NCI-H1105 (cell line): ENCODE measurements at places on chromosomes 6 and 20.

GRCh38 chr20:7858734-7859250 lies 81.5 kb downstream of the HAO1 start:
- no peak for DNase-seq

GRCh38 chr20:63908008-63908682 lies 13.2 kb downstream of the DNAJC5 start:
- DNase-seq = no peak

DNA sequence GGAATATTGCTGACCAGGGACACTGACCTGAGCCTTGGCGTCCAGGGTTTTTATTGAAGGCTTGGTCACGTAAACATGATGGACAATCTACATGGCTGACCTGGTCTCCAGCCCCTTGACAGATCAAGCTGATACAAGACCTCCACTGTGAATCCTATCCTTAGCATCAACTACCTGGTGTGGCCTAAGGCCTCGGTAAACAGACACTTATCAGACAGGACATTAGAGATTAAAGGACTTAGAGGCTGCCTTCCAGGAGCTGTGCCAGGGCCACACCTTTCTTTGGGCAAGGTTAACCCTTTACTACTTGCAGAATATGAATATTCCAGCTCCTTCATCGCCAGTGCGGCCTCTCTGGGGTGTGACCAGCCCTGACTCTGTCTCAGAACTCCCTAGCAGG lies 104.9 kb upstream of the FOXA2 start:
- no peak for DNase-seq

GRCh38 chr6:74979065-74979766 lies 226.6 kb downstream of the COL12A1 start:
- DNase-seq = no peak

- DNase-seq = no peak
Observed at GRCh38 chr20:24444526-24445190, 24.8 kb upstream of the SYNDIG1 start.

DNA sequence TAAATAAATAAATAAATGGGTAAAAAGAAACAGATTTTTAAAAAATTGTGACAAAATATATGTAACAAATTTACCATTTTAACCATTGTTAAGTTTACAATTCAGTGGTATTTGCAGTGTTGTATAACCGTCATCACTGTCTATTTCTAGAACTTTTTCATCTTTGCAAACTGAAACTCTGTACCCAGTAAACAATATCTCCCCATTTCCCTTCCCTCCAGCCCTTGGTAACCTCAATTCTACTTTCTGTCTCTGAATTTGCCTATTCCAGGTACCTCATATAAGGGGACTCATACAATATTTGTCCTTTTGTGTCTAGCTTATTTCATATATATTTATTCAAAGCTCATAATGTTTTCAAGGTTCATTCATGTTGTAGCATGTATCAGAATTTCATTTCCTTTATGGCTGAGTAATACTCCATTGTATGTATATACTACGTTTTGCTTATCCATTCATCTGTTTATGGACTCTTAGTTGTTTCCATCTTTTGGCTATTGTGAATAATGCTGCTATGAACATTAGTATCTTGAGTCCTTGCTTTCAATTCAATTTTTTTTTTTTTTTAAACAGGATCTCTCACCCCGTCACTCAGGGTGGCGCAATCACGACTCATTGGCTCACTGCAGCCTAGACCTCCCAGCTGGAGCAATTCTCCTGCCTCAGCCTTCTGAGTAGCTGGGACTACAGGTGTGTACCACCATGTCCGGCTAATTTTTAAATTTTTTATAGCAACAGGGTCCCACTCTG lies 8.9 kb downstream of the MANBAL start:
- DNase-seq = no peak

DNA sequence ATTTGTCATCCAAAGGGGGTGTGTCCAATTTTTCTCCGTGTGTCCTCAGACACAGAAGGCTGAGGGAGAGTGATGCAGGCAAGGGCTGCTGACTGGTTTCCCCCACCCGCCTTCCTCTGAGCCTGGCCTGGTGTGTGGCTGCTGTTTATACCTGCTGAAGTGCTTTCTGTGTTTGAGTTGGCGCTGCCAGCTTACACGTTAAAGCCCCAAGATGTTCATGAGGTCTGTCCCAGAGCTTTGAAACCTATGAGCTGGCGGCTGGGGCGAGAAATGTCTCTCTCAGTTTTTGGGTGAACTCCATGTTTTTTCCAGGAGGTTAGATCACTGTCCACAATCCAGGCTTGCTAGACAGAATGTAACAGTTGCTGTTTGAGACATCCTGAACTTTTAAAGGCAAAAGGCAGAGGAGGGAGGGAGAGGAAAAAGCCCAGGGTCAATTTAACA lies 69.0 kb upstream of the CCN2 start:
- no peak for DNase-seq

- no peak for DNase-seq
Observed at GRCh38 chr6:35071347-35071994, 69.7 kb downstream of the TCP11 start.

DNA sequence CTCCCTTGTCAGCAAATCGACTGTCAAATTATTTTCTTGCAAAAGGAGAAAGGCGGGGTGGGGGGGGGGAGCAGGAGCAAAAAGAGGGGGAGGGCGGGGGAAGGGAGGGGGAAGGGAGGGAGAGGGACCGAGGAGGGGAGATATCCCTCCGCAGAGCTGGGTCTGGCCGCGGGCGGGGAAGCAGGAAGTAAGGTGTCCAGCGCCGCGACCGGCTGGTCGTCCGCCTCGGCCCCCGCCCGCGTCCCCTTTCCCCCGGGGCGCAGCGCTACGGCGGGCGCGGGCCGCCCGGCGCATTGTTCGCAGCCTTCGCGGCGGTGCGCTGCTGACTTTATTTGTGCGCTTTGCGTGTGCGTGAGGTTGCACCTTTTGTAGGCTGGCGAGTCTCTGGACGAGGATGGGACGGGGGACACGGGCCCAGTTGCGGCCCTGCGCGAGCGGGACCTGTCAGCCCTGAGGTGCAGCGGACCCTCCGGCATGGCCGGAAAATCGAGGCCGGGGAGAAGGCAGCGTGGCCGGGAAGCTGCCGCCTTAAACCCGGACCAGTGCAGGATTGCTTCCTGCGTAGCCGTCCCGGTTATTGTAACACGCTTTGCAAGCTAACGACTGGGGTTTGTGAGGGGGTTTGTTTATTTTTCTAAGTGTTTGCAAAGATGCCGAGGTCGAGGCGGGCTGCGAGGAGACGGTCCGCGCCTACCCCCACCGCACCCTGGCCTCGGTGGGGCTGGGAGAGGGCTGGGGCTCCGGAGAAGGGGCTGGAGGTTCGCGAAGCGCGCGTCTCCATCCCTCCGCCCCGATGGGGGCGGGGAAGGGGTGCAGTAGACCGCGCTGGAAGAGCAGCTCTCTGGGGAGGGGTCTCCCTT lies 675 bp upstream of the TRERF1 start:
- DNase-seq = peak; percentile 53

- DNase-seq = no peak
Observed at GRCh38 chr6:166924531-166924930, 31.8 kb downstream of the RNASET2 start.

DNA sequence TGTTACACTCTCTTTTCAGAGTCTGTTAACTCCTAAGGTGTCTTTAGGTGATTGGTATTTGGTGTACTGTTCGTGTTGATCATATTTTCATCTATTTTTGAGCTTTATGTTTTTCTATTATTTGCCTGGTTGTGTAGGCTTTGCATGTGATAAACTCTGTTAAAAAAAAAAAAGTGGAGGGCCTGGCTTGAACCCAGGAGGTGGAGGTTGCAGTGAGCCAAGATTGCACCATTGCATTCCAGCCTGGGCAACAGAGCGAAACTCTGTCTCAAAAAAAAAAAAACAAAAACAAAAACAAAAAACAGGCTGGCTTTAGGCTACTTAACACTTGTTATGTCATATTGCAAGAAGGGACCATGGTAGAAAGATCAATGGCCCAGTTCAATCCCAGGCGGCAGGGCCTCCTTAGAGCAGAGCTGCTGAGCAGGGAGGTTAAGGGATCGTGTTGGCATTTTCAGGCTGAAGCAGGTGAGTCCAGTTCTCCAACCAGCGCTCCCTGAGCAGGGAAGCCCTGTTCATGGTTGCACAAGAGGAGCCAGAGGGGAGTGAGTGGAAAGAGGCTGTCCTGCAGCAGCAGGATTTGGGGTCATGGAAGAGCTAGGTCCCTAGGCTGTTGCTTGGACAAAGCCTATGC lies 8.5 kb downstream of the PYGB start:
- DNase-seq = no peak

GRCh38 chr6:130020073-130020906 lies 1.9 kb downstream of the L3MBTL3 start:
- no peak for DNase-seq

GRCh38 chr6:146876271-146877151 lies 277.7 kb downstream of the ADGB start:
- no peak for DNase-seq

GRCh38 chr20:54633374-54634355 lies 158.3 kb downstream of the DOK5 start:
- no peak for DNase-seq

DNA sequence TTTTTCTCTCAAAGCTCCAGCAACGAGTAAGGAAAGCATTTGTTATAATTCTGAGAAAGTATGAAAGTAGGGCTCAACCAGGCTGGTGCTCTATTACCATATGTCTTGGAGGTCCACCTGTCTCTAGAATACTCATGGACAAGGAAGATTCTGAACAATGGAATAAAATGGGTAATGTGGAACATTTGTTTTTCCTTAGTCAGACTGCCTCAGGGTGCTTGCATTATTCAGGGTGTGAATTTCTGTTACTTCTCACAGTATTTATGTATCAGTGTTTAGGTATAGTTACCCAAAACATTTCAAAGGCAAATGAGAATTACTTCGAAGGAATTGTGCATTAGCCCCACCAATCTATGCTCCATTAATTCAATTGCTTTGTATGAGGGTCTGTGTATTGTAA lies 586.2 kb upstream of the CITED2 start:
- no peak for DNase-seq

GRCh38 chr6:29641430-29642148 lies 8.6 kb upstream of the GABBR1 start:
- no peak for DNase-seq

DNA sequence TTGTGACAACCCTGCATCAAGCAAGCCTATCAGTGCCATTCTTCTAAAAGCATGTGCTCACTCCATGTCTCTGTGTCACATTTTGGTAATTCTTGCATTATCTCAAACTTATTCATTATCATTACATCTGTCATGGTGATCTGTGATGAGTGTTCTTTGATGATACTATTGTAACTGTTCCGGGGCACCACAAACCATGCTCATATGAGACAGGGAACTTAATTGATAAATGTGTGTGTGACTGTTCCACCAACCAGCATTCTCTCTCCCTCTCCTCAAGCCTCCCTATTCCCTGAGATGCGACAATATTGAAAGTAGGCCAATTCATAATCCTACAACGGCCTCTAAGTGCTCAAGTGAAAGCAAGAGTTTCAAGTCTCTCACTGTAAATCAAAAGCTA lies 4.0 kb downstream of the HUS1B start:
- no peak for DNase-seq

DNA sequence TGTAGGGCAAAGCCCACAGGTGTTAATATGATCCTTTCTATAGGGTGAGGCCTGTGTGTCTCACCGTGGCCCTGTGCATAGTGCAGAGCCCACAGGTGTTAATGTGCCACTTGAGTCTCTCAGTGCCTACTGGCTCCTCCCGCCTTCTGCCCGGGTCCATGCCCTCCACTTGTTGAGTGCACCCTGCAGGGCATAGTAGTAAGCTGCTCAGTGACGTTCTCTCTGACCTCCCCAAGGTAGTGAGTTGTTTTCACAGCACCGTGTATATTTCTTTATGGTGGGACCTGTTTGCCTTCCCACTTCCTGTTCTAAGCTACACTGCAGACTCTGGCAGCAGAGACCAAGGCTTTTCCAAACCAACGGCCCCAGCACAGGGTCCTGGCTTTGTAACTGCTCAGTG lies 64.5 kb upstream of the SLC22A1 start:
- DNase-seq = no peak
